Cardiac muscle cell (in vitro differentiated cells and primary cell): ENCODE measurements at places on chromosomes 4 and X. TPM values are rescaled to one million over a fixed set of nuclear protein-coding genes. Genes with fewer than 3 reads are reported as not detected.

GRCh38 chr4:55949482-55949802 lies 697 bp downstream of the CEP135 start:
- H3K27ac ChIP-seq = peak overlapping the region; percentile 83
- H3K4me1 ChIP-seq = peaks cover 14% of the 10 kb centered on the region
- DNase-seq = peak; percentile 5
- peak overlapping the region; percentile 66 for H3K4me3 ChIP-seq
- H3K36me3 ChIP-seq = no peaks in the 10 kb centered on the region

DNA sequence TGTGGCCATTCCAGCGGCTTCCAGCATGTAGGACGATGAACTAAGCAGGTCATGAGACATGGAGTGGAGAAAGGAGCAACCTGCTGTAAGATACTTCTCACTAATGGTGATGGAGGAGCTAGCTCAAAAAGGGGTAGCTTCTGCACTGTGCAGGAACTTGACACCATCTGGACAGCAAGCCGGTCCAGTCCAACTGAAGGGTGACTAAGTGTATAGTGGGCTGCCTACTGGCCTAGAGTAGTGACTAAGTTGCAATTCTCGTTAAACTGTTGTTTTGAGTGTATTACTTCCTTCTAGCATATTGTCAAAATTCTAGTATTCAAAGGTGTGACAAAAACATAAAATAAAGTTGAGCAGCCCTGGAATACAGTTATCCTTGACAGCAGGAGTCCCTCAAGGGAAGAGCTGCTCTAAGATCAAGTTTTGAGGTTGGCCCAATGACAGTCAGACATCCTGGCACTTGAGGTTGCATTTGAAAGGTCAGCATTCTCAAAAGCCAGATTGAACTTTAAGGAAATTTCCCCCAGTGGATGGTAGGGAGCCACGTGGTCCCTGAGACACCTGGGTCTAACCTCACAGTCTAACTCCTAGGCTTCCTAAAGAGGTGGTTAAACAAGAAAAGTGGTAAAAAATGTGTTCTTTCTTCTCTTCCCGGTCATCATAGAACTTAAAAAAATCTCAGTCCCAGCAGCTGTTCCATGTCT lies 8.0 kb downstream of the CETN2 start:
- H3K27ac ChIP-seq = no peak overlapping the region
- H3K27me3 ChIP-seq = peaks cover 7% of the 10 kb centered on the region
- H3K4me1 ChIP-seq = no peaks in the 10 kb centered on the region
- no peak for DNase-seq
- no peaks in the 10 kb centered on the region for H3K36me3 ChIP-seq

DNA sequence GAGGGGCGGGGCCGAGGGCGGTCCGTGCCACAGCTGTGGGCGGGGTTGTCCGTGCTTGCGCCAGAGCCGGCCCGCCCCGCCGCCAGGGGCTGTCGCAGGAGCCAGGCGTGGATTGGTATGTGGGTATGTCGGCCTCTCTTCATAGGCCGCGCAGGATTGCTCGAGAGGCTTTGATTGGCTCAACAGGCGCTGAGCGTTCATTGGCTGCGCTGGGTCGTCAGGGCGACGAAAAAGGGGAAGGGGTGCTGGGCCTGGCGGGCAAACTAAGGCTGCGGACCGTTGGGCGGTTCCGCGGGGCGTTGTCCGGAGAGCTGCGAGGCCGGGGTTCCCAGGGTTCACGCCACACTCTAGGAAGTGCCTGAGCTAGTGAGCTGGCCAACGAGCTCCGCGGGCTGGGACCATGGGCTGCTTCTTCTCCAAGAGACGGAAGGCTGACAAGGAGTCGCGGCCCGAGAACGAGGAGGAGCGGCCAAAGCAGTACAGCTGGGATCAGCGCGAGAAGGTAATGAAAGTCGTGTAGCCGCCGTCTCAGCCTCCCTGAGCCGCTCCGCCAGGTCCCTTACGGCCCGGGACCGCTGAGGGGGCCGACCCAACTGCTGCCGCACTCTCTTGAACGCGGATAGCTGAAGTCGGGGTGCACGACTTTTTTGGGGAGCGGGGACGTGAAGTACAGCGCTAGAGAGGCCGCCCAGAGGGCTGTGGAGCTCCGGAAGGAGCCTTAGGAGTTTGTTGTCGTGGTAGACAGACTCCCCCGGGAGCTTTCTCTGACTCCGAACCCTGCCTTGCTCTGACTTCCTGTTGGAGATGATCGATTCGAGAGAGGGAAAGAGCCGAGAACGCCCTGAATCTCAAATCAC lies at the start of gene RP2:
RP2 (plus strand) TSS at position 343 of the 857 bp plus-strand sequence; CDS start at position 401, 58 bp downstream.
- H3K4me3 ChIP-seq = peak within 1 kb of the TSS; percentile 49
- H3K27ac ChIP-seq = peak within 1 kb of the TSS; percentile 81
- no peaks in the 10 kb centered on the region for H3K4me1 ChIP-seq
- DNase-seq = peak; percentile 92
- no peaks in the 10 kb centered on the region for H3K36me3 ChIP-seq

- H3K4me3 ChIP-seq = no peak overlapping the region
- H3K4me1 ChIP-seq = no peaks in the 10 kb centered on the region
- H3K36me3 ChIP-seq = no peaks in the 10 kb centered on the region
Observed at GRCh38 chrX:68090266-68090665, 343.0 kb downstream of the OPHN1 start.

DNA sequence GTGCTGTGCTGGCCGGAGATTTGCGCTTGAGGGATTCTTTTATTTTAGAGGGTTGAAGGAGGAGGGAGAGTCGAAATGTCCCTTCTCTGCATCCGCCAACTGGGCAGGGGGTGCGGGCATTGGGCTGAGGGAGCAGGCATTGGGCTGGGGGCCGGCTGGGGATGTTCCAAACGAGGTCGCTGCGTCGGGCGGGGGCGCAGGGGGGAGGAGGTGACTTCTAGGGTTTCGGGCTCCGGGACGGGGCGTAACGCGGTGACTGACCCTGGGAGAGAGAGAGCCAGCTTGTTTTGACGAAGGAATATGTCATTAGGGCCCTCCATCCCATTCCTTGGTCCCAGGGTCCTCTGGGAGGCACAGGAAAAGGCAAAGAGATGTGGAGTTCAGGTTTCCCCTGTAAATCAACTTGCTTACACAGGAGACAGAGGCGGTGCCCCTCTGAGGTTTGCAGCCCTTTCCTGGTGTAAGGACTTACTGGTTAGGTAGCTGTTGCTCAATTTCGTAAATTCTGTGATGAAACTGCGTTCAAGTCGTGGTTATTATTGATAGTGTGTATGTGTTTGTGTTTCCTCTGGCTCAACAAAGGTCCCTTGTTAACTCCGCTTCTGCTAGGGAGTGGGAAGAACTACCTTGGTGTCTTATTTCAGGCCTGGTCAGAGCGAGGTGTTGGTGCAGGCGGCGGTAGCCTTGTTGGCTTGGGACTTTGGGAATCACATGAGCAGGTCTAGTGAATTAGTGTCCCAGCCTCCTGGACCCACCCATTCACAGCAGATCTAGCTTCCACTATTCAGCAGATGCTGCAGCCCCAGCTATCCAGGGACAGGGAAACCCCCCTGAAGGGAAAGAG lies 716 bp downstream of the FHIP1A start:
- H3K36me3 ChIP-seq = no peaks in the 10 kb centered on the region
- no peaks in the 10 kb centered on the region for H3K27me3 ChIP-seq
- H3K27ac ChIP-seq = peak overlapping the region; percentile 66
- peak; percentile 38 for DNase-seq
- peak overlapping the region; percentile 62 for H3K4me3 ChIP-seq

The NUDT10 gene
- total RNA-seq = 7.6 and 8.3 TPM in 2 replicates
